Fibroblast of upper back skin (primary cell): ENCODE measurements at places on chromosomes 13 and 19.

DNA sequence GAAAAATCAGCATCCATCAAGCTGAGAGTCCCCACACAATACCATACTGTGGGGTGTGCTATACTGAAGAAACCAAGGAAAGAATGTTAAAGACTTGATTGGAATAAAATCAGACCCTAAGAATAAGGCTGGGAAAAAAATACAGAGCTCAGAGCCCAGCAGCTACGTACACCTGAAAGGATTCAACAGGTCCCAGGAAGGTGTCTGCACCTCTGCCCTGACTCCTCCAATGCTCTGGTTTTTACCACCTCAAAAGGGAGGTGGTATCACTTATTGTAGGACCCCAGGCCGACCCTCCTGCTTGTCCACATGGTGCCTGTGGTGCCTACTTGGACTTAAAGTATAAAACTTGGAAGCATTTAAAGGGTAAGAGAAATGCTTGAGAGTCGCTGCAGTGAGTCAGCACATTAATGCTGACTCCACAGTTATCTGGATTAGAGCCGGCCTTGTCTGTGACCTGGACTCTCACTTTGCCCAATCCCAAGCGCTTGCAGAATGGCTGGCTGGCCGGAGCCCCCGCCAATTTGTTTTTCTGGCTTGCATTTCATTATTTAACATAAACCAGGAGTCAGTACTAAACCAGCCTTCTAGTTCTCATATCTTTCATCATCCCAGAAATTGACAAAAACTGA is 110.1 kb downstream of the FGF14 start:
- DNase-seq = peak; percentile 8

DNA sequence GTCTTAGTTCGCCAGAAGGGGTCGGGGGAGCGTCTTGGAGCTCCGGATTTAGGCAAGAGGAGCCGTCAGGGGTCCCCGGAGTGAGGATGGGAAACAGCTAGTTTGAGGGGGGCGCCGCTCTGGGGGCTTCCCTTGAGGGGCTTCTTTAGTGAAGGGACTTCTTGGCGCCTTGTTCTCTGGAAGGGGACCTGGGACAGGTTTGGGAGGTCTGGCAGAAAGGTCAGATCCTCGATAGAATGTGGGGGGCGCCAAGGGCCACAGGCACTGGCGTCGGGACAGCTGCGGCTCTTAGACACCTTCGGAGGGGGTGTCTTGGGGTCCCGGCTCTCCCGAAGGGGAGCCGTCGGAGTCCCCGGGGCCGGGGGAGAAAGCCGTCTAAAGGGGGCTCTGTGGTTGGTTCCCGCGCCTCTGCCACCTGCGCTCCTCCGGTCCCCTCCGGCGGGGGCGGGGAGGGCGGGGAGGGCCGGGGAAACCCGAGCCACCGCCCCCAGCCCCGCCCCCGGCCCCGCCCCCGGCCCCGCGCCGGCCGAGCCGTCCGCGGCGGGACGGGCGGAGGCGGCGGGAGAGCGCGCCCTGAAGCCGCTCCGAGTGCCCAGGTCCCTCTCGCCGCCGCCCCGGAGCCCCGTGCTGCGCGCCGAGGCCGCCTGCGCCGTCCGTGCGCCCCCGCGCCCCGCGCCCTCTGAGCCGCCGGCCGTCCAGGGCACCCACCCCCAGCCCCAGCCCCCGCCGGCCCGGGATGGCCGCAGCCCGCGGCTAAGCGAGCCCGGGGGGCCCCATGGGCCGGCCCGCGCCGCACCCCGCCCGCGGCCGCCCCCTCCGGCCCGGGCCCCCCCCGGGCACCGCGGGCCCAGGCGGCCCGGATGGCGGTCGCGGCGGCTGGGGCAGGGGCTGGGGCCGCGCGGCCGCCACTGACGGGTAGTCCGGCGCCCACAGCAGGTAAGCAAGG is at the start of gene NRTN:
NRTN (plus strand) TSS at position 552 of the 946 bp plus-strand sequence. CDS start 19,099 bp downstream, outside the sequence.
- no peak for DNase-seq

DNA sequence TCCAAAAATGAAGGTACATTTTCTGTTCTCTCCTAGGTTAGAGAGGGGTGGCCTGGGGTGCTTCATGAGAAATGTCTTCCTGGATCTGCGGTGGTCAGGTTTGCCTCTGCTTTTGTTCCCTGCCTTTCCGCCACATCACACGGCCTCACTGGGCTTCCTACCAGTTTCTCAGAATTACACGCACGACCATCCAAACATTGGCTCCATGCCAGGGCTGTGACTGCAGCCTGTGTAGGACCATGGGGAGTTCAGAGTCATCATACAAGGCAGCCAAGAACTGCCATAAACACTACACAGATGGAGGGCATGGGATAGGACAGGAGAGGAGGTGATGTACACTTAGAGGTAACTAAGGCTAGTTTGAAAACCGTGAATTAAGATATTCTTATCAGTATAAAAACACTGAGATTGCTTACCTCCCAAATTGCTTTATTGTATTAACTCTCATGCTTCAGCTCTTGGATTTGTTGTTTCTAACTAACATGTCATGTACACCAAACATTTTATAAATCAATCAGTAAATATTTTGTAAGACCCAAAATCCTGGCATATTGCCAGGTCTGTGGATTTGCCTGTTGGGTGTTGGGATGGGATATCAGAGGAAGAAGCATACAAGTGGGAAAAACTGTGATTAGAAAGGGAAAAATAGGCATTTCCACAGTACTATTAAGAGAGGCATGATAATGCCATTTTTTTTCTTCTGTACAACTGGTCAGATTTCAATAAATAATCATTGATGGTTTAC is 45.2 kb downstream of the CDADC1 start:
- peak; percentile 59 for DNase-seq

- no peak for DNase-seq
Measured at GRCh38 chr13:44989941-44990340, 603 bp downstream of the GPALPP1 start.

DNA sequence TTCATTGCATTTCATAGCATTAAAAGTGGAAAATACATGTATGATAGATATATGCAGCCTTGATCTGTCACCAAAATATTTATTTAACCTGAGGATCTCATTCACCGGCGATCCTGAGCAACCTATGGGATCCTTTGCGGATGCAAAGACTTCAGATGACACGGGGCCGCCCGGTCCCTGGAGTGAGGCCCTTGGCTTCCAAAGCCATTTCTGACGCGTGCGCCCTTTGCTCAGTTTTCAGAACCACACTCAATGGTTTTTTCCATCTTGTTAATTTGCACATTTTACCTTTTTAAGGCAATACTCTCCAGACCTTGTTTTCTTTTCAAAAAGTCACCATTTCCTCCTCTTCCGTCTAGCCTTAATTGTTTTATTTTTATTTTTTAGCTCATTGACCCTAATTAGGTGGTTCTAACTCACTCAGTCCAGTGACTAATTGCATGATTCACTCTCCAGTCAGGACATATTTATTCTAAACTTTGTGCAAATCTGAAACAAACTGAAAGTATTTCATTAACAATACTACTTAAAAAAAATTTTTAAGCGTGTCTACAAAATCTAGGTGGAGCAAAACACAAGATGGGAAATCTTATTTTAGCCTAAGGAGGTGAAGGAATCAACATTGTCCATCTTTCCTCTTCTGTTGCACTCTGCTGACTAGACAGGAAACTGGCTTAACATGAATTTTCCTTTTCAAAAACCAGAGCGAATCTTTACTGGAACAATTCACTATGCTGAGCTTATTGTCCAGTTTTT is 47.9 kb downstream of the COL4A1 start:
- no peak for DNase-seq

DNA sequence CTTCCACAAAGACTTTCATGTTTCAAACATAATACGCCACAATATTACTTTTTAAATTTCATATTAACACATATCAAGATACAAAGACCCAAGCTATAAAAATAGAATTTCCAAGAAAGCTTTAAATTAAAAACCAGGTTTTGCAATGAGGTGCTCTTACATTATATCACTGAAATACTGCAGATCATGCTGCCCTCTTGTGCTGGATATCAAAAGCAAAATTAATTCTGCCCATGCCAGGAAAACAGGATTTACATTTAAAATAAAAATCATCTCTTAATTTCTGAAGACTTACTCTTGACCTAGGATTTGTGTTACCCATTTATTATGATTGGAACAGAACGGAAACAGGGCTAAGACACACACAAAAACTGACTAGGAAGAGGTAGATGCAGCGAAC is 145.0 kb downstream of the ABCC4 start:
- DNase-seq = peak; percentile 15

DNA sequence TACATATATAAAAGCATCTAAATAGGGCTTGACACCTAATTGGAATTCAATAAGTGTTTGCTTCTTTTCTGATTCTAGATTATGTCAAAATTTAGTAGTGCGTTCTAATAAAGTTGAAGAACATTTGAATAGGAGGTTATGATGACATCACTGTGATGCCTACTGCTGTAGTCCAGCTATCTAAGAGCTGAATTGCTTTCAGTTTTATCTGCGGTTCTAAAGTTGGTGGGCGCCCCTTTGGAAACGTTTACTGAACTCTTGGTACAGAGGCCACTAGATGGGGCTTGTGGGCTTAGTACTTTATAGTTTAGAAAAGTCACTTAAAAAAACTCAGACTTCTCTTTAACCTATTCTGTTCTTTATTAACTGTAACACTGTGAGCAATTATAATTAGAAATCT is 776.9 kb downstream of the GPC5 start:
- DNase-seq = peak; percentile 69

- DNase-seq = no peak
Measured at GRCh38 chr19:48826606-48827020, 9.7 kb downstream of the HSD17B14 start.

DNA sequence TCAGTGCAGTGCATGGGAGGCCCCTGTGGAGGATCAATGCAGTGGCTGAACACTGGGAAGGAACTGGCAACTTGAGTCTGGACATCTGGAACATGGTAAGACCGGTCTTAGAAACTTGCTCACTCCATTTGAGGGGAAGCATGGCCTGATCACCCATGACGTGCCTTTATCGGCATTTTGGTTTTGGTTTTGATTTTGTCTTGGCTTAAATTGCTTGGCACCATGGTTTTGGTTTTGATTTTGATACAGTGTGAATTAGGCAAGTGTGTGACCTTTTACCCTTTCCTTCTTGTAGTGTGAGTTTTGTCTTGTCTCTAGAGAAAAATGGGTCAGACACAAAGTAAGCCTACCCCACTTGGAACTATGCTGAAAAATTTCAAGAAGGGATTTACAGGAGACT is 77.3 kb downstream of the ZNF486 start:
- DNase-seq = no peak

- DNase-seq = no peak
Measured at GRCh38 chr19:42115705-42116104, 16.5 kb downstream of the POU2F2 start.

- no peak for DNase-seq
Measured at GRCh38 chr19:19381007-19381926, 24.2 kb upstream of the GATAD2A start.

GRCh38 chr19:38049105-38049649 is 142.2 kb downstream of the SIPA1L3 start:
- DNase-seq = peak; percentile 84

GRCh38 chr19:33667141-33667650 is 45.4 kb downstream of the CHST8 start:
- no peak for DNase-seq

DNA sequence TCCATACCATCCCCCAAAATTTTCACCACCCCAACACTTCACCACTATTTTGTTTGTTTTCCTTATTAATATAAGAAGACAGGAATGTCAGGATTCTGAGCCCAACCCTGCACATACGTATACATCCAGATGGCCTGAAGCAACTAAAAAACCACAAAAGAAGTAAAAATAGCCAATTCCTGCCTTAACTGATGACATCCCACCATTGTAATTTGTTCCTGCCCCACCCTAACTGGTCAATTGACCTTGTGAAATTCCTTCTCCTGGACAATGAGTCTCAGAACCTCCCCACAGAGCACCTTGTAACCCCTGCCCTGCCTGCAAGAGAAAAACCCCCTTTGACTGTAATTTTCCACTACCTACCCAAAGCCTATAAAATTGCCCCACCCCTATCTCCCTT is 132.5 kb downstream of the ZNF675 start:
- DNase-seq = no peak

- peak; percentile 54 for DNase-seq
Measured at GRCh38 chr13:74158028-74158427, 23.8 kb upstream of the KLF12 start.

DNA sequence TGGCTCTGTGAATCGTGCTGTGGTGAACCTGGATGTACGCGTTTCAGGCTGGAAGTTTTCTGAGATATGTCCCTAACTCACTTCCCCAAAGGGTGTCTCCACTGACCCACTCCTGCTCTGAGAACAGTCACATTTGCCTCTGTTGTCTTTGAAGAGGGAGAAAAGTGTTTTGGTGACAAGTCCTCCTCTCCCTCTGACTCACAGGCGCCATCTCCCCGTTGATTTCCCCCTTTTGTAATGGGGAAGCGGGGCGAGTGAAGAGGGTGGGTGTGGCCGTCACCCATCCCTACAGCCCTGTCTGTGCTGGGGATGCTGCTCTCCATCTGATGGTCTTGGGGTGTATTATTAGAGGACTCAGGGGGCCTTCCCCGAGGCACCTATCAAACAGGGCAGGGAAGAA is 9.6 kb downstream of the APC2 start:
- no peak for DNase-seq

GRCh38 chr19:32130332-32130731 is 215.1 kb upstream of the ZNF507 start:
- no peak for DNase-seq

- DNase-seq = no peak
Measured at GRCh38 chr13:113422807-113423519, 30.3 kb downstream of the ADPRHL1 start.

DNA sequence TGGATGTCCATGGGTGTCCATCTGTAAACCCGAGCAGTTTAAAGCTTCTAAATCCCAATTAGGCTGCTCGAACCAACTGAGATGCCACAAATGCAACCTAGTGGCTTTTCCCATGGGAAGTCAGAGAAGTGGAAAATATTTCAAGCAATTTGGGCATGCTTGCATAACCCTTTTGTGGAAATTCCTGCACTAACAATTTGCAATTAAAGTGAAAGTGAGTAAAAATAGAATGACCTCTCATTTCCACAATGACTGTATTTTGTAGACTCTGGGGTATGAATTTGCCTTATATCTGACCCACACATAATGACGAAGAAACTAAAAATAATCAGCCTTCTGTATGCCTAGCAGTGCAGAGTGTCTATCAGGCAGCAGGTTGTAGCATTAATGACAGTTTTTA is 91.8 kb upstream of the TSC22D1 start:
- peak; percentile 69 for DNase-seq

- no peak for DNase-seq
Measured at GRCh38 chr13:33550885-33551284, 265.3 kb upstream of the STARD13 start.

- no peak for DNase-seq
Measured at GRCh38 chr19:36246006-36246481, 31.1 kb downstream of the ZNF146 start.

- no peak for DNase-seq
Measured at GRCh38 chr13:105446197-105446596, 1089.3 kb downstream of the EFNB2 start.

DNA sequence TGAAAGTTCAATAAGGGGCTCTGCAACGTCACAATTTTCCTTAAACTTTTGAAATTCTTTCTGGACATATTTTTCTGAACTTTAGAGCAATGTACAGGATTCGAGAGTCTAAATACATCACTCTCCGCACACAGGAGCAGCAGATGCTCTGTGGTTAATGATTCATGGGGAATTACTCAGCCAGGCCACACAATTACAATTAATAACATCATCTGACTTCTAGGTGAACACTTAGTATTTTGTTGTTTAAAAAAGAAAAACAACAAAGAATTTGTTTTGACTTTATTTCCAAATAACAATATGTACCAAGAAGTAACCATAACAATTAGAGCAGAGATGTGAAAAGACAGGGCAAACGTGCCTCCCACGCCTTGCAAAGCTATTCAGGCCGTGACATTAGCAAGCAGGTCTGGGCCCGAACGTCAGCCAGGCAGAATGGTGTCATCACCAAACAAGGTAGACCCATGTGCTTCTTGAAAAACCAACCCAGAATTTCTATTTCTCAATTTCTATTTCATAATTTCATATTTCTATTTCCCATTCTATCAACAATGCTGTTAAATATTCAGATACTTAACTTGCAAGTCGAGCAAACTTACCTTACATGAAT is 236.3 kb downstream of the COL4A1 start:
- peak; percentile 85 for DNase-seq
